ENCODE measurements at places on chromosomes 2 and 18.

GRCh38 chr2:174901075-174901474 lies 104.1 kb downstream of the CHN1 start:
- no peak for DNase-seq

DNA sequence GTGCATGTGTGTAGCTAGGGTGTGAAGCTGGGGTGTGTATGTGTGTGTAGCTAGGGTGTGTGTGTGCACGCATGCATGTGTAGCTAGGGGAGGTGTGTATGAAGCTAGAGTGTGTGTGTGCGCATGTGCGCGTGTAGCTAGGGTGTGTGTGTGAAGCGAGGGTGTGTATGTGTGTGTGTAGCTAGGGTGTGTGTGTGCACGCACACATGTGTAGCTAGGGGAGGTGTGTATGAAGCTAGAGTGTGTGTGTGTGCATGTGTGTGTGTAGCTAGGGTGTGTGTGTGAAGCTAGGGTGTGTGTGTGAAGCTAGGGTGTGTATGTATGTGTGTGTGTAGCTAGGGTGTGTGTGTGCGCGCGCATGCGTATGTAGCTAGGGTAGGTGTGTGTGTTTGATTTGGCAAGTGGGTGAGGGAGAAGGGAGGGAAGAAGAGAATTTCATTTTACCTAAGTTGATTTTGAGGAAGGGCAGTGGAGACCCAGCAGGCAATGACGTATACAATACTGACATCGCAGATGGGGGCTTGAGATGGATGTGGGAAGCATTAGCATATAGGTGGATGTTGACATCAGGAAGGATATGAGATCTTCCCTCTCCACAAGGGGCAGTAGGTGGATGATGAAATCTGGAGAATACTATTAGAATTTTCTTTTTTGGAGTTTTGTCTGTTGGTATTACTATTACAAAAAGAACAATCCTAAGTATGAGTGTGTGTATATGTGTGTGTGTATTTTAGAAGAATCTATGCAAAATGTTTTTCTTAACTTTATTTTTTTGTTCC lies 70.7 kb downstream of the PRELID3A start:
- no peak for DNase-seq

- no peak for DNase-seq
These were observed 1.8 kb downstream of the DTNB start for GRCh38 chr2:25671622-25672021.

- peak; percentile 22 for DNase-seq
These were observed 1.7 kb downstream of the MAP2 start for GRCh38 chr2:209425471-209426071.

DNA sequence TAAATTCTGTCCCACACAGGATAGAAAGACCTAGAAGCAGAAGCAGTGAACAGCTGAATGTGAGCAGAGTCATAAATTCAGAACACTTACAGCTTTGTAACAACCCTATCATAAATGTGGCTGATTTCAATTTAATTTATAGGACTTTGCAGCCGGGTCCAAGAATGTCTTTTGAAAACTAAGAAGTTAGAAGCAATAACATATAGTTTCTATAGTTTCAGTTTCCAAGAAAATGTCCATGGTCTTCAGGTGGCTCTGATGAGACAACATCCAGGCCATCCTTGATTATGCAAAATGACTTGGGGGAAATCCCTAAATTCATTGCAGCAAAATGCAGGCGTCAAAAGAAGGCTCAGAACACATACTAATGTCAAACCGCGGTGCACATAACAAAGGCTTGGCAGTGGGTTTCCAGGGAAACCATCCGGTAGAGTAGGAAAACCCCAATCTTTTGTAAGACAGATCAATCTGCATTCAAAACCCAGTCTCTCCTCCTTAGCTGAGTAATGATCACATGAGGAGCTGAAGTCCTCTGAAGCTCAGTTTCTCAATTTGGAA lies 442.2 kb upstream of the ID2 start:
- DNase-seq: no peak

- DNase-seq: no peak
These were observed 61.5 kb upstream of the NEDD4L start for GRCh38 chr18:57982372-57983021.

DNA sequence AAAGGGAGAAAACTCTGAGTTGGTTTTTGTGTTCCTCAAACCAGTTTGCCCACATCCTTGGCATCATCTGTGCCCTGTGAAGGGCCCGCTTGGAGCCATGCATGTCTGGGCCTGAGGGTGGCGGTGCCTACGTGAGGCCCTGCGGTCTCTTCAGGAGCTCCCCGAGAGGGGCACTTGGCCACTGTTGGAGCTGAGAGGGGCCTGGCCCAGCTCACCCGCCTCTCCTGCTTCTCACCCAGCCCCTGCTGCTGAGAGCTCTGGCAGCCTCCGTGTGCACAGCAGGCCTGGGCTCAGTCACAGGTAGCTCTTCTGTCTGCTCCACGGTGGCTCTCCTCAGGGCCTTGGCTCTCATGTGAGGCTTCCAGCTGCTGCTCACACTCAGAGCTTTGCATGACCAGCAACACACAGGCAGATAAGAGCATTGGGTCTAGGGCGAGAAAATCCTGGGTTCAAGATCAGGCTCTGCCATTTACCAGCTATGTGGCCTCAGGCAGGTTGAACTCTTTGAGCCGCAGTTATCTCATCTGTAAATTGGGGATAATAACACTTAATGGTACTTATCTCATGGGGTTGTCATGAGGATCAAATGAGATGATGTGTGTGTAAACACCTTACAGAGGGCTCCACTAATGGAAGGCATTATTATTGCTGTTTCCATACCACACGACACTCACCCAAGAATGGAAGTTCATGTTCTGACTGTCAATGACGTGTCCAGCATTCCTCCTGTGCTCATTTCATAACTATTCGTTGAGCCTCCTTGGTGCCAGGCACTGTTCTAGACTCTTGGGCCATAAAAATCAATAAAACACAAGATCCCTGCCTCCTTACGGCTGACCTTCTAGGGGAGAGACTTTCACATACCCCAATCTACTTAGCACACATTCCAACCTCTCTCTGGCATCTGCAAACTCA lies 41.6 kb upstream of the PLB1 start:
- no peak for DNase-seq

Measured in endothelial cell (in vitro differentiated cells).